ENCODE measurements at places on chromosomes 4 and X.

GRCh38 chr4:560731-561291, 15.3 kb downstream of the TMEM271 start:
- no peak for DNase-seq

DNA sequence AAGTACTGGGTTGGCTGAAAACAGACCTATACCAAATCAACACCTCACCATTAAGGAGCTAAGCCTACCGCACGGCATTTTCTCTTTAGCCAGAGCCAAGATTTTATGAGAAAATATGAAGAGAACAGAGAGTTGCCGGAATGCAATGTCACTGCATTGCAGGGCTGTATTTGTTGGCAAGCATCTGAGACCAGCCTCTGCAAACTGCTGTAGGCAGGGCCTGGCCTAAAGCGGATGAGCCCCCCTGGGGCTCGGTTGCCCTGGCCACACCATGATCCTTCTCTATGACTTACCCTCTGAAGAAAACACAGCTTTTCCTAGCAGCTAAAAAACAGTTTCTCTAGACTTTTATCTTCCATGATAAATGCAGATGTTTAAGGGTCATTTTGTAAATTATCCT, 120.5 kb upstream of the SORBS2 start:
- DNase-seq: no peak

GRCh38 chrX:110417128-110417527, 58.5 kb downstream of the RTL9 start:
- DNase-seq: no peak

DNA sequence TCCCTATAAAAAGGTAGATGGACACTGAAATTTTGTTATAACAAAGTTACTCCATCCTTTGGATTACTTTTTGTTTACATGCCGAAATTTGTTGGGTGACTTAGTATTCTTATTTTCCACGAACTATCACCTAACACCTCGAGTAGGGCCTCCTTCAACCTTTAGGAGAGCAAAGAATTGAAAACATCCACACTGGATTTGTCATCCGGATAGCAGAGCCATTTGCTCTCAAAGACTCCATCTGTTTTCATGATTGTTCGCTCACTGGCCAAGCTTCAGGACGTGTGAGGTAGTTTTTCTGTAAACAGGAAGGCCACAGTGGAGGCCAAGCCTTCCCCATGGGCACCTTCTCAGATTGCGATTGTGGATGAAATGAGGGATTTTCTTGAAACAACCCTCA, at the start of gene ADAD1:
ADAD1 (plus strand) TSS at position 301 of the 400 bp plus-strand sequence. CDS start 1,059 bp downstream, outside the sequence.
- DNase-seq: no peak

DNA sequence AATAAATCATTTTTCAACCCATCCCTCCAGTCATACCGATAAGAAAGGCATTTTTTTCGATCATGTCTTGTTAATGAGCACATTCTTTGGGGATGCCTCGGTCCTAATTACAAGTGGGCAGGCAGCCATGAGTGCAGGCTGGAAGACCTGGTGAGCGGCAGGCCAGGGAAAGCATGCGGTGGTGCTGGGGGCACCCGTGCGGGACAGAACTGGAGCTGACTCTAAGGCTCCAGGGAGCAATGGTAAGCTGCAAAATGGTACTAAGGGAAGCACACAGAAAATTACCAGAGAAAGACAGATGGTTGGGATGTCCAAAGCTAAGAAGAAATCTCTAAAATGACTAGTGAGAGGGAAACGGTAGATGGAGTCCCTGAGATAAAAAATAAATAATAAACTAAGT, 411.0 kb upstream of the AGA start:
- no peak for DNase-seq

DNA sequence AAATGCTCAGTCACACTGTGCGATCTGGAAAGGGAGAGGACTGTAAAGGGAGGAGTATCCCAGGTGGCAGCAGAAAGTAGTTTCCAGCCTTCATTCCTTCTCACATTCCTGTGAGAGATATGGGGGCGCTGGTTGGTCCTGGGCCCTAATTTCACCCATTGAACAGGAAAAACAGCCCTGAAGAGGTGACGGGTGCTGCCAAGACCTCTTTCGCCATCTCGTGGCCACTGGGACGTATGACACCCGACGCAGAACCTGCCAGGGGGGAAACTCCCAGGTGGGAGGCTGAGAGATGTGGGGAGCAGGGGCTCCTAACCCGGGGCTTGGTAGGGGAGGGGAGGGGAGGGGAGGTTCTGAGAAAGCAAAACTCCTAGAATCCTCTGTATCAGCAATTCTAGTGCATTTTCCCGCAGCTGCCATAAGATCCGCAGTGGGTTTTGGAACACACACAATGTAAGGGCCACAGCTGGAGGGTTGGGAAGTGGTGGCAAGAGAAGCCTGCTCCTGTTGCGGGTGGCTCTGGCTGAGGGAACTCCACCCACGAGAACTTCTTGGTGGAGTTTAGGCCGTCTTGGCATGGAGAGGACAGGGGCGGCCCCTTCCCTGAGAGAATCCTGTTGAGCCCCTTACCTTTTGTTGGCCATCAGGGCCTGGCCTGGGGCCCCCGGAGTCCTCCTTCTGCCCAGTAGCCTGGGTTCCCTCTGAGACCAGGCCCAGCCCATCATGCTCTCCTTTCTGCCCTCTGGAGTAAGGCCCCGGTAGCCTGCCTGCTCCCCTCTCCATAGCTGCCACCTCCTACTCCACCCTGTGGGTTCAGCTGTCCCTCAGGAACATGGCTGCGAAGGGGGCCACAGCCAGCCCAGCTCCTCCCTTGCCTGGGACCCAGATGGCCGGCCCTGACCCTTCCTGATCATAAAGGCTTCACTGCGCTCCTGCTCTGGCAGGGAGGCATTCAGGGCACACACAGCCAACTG, 134.1 kb downstream of the OR13H1 start:
- no peak for DNase-seq

DNA sequence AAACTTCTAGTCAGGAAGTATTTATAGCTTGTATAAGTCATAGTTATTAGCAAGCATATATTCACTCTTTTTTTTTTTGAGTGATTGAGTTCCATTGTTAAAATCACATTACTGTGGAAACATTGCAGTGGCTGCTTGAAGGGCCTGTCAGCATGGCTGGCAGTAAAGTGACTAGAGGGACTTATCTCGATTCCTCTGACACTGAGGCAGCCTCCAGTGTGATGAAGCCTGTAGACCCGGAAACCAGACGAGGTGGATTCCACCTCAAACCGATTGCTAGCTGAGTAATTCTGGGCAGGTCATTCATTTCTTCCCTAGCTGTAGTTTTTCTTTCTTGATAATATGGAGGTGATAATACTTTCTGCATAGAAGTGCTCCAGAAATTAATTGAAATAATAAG, 4.7 kb downstream of the FAM149A start:
- DNase-seq: no peak

- no peak for DNase-seq
Measured at GRCh38 chr4:113020966-113021365, 28.5 kb upstream of the ANK2 start.

DNA sequence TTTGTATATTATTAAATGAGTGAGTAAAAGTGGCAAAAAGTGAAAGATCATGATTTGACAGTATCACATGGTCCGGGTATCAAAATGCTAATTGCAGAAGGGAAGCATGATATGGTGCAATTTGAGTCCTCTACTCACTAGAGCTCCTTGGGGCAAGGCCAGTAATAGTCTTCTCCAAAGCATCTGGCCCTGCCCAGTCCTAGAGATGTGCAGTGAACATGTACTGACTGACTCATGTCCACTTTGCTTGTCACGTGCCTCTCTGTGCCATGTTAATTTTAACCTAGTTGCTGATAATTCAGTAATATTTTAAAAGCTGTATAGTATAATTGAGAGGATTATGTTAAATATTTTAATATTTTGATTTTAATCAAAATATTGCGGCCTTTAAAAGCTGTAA, 54.6 kb upstream of the TENM3 start:
- DNase-seq: no peak

DNA sequence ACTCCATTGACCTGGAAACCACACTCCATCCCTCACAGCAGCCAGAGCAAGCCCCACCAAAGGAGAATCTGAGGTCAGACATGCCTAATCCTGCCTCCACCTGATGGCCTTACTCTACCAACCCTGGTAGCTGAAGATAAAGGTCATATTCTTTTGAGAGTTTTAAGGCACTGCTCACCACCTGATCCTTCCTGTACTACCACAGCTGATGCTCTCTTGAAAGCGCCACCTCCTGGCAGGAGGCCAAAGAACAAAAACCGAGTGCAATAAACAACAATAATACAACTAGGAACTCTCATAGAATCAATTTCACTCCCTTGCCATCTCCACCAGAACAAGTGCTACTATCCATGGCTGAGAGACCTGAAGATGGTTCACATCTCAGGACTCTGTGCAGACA, 301.6 kb downstream of the NAF1 start:
- no peak for DNase-seq

- no peak for DNase-seq
Measured at GRCh38 chr4:79823148-79823763, 249.8 kb downstream of the ANTXR2 start.

- DNase-seq: no peak
Measured at GRCh38 chr4:43763029-43763610, 685.5 kb downstream of the KCTD8 start.

GRCh38 chr4:163440040-163440439, 33.5 kb downstream of the TKTL2 start:
- DNase-seq: no peak

DNA sequence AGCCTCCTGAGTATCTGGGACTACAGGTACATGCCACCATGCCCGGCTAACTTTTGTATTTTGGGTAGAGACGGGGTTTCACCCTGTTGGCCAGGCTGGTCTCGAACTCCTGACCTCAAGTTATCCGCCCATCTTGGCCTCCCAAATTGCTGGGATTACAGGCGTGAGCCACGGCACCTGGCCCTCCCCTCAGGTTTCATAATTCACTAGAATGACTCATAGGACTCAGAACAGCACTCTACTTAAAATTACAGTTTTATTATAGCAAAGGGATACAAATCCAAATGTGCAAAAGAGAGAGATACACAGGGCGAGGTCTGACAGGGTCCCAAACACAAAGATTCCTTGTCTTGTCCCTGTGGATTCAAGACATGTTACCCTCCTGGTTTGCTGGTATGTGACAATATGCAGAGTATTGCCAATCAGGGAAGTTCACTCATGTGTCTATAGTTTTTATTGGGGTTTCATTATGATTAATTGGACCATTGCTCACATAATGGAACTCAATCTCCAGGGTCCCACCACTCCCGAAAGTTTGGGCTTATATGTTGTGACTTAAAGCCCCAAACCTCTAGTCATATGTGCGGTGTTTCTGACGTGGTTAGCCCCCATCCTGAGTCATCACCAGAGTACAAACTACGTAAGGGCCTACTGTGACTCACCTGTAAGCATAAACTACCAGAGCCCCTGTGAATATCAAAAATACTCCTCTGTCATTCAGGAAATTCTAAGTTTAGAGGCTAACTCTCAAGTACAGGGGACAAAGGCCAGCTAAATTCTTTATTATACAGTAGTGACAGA, 5.2 kb downstream of the YIPF6 start:
- peak; percentile 72 for DNase-seq

DNA sequence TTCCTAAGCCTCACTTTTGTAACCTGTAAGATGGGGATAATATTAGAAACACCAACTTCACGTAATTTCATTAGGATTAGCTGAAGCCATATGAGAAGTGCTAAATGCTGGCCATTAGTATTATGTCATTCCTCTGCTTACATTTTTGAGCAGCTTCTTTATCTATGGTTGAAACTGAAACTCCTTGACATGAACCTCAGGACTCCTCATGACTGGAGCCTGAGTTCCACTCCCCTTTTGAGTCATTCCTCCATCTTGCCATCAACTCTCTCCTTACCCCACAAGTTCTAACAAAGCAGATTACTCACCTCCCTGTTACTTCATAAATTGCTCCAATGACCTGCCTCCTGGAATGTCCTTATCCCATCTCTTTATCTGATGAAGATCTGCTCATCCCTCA, 123.2 kb upstream of the KCNIP4 start:
- peak; percentile 8 for DNase-seq

DNA sequence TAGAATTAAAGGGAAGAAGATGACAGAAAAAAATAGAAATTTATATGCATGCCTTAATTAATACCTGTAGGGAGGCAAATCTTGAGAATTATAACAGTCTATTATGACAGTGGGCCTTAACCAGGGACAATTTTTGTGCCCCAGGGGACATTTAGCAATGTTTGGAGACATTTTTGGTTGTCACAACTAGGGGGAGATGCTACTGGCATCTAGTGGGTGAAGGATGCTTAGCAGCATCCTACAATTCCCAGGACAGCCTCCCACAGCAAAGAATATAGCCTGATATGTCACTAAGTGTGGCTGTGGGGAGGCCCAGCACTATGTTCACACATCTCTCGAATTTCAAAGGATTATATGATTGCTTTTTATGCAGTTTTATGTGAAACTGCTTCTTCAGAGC, 10.5 kb downstream of the GPR82 start:
- no peak for DNase-seq

- DNase-seq: no peak
Measured at GRCh38 chrX:86148594-86148993, 343 bp downstream of the DACH2 start.

DNA sequence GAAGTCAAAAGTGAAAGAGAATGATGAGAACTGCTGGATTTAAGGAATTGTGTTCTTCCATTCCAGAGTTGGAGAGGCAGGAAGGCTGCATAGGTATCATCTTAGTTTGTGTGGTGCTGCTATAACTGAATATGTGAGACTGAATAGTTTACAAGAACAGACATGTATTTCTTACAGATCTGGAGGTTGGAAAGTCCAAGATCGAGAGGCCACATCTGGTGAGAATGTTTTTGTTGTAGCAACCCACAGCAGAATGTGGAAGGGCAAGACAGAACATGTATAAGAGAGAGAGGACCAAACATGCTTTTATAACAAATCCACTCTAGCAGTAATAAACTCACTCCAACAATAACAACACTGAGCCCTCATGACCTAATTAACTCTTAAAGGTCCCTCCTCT, 408.6 kb downstream of the FAM47B start:
- DNase-seq: no peak

- DNase-seq: no peak
Measured at GRCh38 chr4:120861852-120862251, 60.7 kb downstream of the PRDM5 start.

DNA sequence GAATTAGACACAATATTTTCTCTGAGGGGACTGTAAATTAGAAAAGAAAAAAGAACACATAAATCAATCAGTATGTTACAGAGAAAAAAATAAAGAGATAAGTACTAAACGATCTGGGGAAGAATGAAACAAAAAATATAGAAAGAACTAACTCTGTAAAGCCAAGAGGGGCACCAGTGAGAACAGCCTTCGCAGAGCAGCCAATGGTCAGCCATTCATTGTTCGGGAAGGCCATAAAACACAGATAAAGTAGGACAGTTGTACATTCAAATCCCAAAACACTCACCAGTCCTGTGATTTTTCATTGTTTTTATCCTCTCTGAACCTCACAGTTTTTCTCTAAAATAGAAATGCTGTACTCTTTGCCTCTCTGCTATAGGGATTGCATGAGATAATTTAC, 127.9 kb downstream of the NEK1 start:
- DNase-seq: no peak

DNA sequence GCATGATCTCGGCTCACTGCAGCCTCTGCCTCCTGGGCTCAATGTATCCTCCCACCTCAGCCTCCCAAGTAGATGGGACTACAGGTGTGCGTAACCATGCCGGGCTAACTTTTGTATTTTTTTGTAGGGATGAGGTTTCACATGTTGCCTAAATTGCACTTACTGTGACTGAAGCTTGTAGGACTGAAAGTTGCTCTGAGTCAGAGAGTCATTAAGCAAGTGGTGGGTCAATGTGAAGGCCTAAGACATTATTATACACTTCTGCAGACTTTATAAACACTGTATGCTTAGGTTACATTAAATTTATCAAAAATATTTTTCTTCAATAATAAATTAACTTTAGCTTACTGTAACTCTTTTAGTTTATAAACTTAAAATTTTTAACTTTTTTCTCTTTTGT, 170.2 kb downstream of the FAT4 start:
- no peak for DNase-seq

GRCh38 chr4:106766519-106766918, 269.6 kb downstream of the DKK2 start:
- DNase-seq: no peak

Measured in T-helper 2 cell treated with Interferon-gamma antibody and Interleukin-4, amounts not matched to agents 5 μg/mL and 100 μg/mL, for 36 hours (primary cell).